ENCODE measurements at places on chromosomes 12 and 14. TPM values are rescaled to one million over a fixed set of nuclear protein-coding genes. Genes with fewer than 3 reads are reported as not detected.

GRCh38 chr14:104316723-104317491 lies 178.5 kb downstream of the KIF26A start:
- no peak for DNase-seq

- no peak for DNase-seq
These were observed 68.9 kb downstream of the KDM2B start for GRCh38 chr12:121511916-121512315.

GRCh38 chr14:23056956-23057756 lies at the start of gene CDH24:
CDH24 (minus strand) TSS chr14:23057520; CDS start chr14:23055733, 1,787 bp downstream.
- peak; percentile 86 for DNase-seq

- peak; percentile 38 for DNase-seq
These were observed 21.6 kb downstream of the TRPV4 start for GRCh38 chr12:109811624-109811995.

DNA sequence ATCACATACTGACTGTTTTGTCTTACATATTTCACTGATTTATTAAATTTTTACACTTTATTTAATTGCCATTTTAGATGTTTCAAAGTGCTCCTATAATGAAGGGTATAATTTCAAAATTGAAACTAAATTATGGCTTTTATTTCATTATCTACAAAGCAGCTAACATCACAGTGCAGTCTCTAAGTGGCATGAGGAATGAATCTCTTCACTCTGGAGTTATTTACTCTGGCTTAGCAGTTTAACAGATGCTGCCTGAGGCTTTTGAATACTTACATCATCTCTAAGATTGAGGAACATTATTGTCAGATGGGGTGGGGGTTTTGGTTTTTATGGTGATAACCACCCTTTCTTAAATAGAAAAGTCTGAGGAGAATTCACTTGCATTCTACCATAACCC lies 386.4 kb downstream of the TRHDE start:
- no peak for DNase-seq

Gene CACNA2D4
- total RNA-seq = not detected

Gene MORN3
- 0.47 TPM for total RNA-seq

Gene CYP27B1
- total RNA-seq = 2.7 TPM

DNA sequence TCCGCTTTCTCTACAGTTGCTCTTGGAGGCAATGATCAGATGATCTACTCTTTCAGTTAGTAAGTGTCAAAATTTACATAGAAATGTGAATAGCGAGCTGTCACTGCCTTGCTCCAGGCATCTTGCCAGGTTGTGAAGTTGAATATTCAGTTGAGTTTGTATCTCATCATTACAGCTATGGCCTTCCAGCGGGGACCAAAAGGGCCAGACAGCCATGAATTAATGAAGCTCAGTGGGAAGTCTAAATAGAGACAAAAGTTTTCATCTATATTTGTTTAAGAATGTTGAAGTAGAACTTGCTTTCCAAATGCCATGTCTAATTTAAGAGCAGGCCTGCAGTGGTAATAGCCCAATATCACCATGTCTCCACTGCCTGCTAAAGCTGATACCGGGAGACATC lies 387.8 kb downstream of the FLRT2 start:
- DNase-seq = no peak

Gene ABCC9
- 0.04 TPM for total RNA-seq

Gene CDH24
- 17.8 TPM for total RNA-seq

DNA sequence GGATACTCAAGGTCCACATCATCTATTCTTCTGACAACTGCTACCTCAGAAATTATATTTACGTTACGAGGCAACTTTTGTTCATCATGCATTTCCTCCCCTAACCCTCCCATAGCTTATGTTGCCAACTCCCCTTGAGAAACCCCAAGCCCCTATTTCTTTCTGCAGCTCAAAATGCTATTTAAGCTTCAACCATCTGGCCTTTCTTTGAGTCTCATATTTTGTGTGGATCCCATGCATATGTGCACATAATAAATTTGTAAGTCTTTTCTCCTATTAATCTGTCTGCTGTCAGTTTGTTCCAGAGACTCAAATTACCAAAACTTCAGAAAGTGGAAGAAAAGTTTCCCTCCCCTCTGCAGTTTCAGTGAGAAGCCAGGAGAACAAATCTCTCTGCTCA lies 444.1 kb downstream of the TRHDE start:
- no peak for DNase-seq

GRCh38 chr12:39574785-39575497 lies 44.7 kb downstream of the ABCD2 start:
- DNase-seq = peak; percentile 34

DNA sequence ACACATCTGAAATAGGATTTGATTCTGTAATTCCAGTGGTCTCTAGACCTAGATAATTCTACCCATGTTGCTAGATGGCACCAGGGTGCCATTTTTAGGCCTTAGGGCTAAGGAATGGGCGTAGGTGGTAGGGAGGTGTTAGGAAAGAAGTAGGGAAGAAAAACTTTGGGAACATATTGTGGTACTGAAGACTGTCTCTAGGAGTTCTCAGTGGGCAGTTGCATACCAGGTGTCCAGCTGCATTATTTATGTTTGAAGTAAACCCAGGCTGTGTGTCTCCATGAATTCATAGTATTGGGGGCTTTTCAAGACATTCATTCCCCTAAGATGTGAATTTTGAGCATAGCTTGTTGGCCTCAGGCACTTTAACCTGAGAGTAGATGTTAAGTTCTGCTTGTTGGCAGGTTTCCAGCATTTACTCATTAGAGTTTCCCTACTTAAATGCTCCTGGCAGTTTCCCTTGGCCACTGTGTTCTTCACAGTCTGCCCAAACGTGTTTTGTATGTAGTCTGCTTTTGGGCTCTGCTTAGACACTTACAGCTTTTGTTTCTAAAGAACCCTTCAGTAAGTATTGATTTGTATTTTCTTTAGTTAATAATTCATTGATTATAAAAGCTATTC lies 31.5 kb upstream of the CCT2 start:
- no peak for DNase-seq

- no peak for DNase-seq
These were observed 108.5 kb upstream of the ATF1 start for GRCh38 chr12:50655374-50655921.

GRCh38 chr14:61296719-61297502 lies 15.8 kb upstream of the TMEM30B start:
- peak; percentile 49 for DNase-seq

Gene MYO1A
- not detected for total RNA-seq

Gene HELB
- 11.9 TPM for total RNA-seq

Gene RASAL1
- 5.4 TPM for total RNA-seq

DNA sequence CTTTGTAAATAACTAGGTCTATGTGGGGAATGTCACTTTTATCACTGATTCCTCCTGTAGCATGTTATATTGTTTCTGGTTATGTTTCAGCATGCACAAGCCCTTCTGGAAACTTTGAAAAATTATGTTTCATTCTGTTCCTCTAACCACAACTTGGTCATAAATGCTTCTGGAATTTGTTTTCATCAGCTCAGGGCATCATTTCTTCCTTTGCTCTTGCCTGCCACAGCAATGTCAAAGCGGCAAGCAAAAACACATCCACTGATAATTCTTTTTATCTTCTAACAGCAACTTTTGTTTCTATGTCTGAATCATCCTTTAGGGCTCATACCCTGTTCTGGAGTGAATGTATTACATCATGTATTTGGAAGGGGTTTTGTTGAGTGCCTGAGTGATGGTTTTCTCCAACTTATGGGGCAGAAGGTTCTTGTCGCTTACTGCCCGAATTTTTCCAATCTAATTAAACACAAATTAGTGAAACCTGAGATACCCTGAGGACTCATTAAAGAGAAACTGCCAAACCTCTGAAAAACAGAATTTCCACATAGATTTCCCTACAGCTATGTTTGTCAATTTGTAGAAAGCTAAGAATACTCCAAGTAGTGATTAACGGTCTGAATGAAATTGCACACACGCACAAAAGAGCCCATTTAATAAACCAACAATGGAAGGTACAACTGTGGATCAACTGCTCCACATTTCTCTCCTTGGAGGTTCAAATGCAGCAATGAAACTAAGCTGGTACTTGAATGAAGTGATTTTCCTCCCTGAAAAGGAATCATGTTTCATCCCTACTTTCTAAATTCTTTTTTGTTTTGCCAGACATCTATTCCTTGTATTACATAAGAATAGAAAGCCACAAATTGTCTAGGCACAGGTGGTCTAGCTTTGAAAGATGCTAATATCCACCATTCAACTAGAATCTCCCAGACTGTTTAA lies 173.5 kb upstream of the KRR1 start:
- no peak for DNase-seq

Gene RAD51AP1
- total RNA-seq = 75.2 TPM

Gene SAMD15
- 0.76 TPM for total RNA-seq

- no peak for DNase-seq
These were observed 14.9 kb downstream of the FOXA1 start for GRCh38 chr14:37580146-37580545.

Gene RITA1
- total RNA-seq = 33.0 TPM

DNA sequence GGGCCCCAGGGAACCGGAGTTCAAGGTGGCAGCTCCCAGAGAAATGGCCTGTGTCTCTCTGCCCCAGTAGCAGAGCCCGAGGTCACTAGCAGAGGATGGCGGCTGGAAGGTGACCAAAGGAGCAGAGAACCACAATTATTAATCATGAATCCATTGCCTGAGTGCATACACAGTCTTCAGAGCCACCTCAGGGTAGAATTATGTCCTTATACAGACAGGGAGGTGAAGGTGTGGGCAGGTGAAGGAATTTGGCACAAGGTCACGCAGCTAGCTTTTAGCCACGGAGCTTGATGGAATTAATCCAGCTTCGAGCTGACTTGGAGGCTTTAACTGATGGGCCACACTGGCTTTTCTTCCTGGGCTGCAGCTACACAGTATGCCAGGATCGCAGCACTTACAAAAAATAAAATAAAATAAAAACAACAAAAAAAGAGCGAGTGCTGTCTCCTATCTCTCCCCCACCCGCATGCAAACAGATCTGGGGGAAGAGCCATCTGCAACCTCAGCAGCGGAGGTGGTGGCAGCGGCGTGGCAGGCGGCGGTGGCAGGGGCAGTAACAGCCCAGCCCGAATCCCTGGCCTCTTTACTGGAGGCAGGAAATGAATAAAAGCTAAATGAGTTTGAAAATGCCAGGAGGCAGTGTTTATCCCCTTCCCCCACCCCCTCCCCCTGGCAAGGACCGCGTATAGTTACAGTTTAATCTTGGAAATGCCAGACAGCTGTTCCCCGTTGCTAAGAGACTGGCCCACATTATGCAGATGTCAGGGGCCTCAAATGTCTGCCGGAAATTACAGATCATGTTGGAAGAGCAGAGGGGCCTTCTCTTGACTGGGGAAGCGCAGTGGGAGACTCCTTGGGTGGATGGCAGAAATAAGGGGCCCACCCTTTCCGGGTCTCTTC lies 93.5 kb downstream of the LRRC74A start:
- peak; percentile 67 for DNase-seq

Gene P2RX2
- total RNA-seq = 3.0 TPM

Gene FAM186B
- total RNA-seq = 0.38 TPM

DNA sequence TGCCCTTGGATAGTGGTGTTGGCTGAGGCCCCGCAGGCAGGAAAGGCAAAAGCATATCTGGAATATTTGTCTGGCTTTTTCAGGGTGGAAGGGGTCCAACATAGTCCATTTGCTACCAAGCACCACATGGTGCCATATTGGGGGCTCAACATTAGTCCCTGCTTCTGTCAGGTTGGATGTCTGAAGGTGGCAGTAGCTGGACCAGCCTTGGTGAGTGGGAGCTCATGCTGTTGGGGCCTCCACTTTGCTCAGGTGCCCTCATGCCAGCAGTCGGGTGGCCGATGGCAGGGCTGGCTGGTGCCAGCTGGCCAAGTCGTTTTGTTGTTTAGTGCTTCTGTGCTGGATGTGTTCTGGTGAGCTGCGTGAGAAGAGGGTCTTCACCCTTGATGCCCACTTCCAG lies 135.3 kb downstream of the PAPOLA start:
- no peak for DNase-seq

DNA sequence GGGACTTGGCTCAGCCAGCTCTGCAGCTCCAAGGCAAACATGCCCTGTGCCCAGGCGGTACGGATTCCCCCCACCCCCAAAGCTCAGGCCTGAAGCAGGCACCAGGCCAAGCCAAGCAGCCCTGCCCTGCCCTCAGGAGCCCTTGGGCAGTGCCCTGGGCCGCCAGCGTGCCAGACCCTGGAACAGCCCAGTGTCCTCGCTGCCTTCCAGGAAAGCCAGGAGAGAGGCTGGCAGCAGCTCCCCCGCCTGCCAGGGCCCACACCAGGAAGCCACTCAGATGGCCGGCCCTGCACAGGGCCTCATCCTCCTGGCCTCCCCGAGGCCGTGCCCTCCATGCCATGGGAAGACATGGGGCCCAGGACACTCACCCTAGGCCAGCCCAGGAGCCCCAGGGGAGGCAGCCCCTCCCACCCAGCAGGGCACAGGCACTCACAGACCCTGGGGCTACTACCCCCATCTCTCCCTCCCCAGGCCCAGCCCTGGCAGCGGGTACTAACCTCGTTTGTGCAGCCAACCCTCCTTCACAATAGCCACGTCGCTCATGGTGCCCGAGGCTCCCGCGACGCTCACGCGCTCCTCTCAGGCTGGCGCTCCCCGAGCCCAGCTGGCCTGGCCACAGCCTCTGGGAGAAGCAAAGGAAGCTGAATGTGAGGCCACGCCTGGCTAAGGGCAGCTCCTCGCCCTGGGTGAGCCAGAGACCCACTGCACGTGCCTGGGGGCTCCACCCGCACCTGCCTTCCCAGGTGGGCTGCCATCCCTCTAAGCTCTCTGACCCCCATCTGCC lies 3.3 kb downstream of the AKT1 start:
- no peak for DNase-seq

Gene TAS2R7
- not detected for total RNA-seq

DNA sequence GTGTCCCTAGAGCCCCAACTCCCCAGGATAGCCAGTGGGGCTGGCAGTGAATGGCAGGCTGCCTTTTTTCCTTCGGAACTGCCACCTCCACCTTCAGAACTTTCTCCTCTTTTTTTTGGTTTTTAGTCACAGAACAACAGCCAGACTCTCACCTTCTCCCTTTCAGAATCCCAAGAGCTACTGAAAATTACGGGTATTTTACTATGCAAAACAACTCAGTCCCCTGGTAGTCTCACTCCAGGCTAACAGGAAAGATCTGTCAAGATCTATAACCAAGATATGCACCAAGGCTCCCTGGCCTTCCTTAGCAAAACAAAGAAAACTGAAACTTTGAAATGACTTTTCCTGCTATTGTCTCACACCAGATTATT lies 12.5 kb downstream of the PLEKHG6 start:
- DNase-seq = no peak

- DNase-seq = no peak
These were observed 6.2 kb upstream of the ARID4A start for GRCh38 chr14:58292187-58292586.

DNA sequence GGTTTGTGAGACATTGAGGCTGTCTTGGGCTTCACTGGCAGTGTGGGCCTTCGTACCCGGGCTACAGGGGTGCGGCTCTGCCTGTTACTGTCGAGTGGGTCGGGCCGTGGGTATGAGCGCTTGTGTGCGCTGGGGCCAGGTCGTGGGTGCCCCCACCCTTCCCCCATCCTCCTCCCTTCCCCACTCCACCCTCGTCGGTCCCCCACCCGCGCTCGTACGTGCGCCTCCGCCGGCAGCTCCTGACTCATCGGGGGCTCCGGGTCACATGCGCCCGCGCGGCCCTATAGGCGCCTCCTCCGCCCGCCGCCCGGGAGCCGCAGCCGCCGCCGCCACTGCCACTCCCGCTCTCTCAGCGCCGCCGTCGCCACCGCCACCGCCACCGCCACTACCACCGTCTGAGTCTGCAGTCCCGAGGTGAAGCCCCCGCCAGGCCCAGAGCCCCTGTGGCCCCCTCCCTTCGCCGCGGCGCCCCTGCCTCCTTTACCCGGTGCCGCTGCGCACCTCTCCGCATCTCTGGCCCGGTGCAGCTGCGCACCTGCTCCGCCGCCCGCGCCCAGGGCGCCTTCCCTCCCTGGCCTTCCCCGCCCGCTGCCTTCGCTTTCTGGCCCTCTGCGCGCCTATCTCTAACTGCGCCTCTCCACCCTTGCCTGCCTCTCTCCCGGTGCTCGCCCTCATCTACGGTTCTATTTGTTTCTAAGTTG lies at the start of gene ENO2:
TSS of gene ENO2 (plus strand) at position 335 of the 701 bp plus-strand sequence. CDS start 1,253 bp downstream, outside the sequence.
- DNase-seq = peak; percentile 79

All from GM23338 (cell line).